ENCODE measurements at places on chromosomes 3 and 15. TPM values are rescaled to one million over a fixed set of nuclear protein-coding genes. Genes with fewer than 3 reads are reported as not detected.

Gene EOMES
- 0.04 TPM for polyA plus RNA-seq

Gene FAM43A
- 6.7 TPM for polyA plus RNA-seq

Gene HEG1
- 29.3 TPM for polyA plus RNA-seq

Gene EAF1
- polyA plus RNA-seq: 19.4 TPM

Gene SSUH2
- 4.0 TPM for polyA plus RNA-seq

DNA sequence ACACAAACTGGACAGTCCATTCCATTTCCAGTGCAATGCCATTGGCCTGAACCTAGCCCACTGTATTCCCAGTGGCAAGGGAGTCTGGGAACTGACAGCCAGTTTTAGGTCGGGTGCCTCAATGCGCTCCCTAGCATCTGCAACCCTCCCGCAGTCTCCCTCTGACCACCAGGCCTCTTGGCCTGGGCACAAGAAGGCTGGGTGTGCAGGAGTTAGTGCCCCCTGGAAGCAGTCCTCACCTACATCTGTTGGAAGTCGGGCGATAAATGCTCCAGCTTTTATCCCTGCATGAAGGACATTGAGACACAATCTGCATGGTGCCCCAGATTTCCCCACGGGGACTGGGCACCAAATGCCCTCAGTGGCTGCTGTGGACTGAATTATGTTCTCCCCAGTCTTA lies 12.7 kb downstream of the C3orf22 start:
- DNase-seq: no peak

GRCh38 chr3:132448216-132448961 lies 31.1 kb downstream of the DNAJC13 start:
- DNase-seq: peak; percentile 18

GRCh38 chr15:39581242-39581792 lies 438 bp downstream of the THBS1 start:
- no peak for DNase-seq

- DNase-seq: no peak
Observed at GRCh38 chr15:39921274-39921638, 1.2 kb upstream of the GPR176 start.

- DNase-seq: no peak
Observed at GRCh38 chr15:22973987-22974386, 6.2 kb downstream of the CYFIP1 start.

DNA sequence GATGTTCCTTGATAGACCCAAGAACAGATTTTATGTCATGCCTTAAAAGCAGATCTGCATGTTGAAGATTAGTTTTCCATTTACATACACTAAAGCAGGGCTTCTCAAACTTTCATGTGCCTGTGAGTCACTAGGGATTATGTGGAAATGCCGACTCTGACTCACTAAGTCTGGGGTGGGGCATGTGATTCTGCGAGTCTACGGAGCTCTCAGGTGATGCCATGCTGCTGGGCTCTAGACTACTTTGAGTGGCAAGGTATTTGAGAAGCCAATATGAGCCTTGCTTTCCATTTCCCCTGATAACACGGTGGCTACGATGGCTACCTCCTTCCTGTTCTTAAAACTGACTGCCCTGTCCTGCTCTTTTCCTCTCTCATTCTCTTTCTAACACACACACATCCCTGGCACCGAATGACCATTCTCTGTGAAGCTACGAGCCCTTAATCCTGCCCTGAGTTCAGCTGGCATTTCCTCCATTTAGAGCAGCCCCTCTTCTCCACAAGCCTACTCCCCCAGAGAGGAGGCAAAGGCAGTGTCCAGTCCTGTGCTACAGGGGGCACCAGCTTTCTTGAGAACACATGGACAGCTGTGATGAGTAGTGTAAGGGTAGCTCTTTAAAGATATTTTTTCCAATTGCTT lies 39.7 kb upstream of the PYGO1 start:
- DNase-seq: no peak
